ENCODE measurements at places on chromosomes 6 and 20.

GRCh38 chr6:4727671-4728435 is 48.4 kb upstream of the CDYL start:
- no peak overlapping the region for H3K4me3 ChIP-seq
- no peak for DNase-seq
- no peaks in the 10 kb centered on the region for H3K4me1 ChIP-seq
- H3K27ac ChIP-seq: no peak overlapping the region

GRCh38 chr20:2217857-2218539 is 77.8 kb upstream of the TGM3 start:
- no peaks in the 10 kb centered on the region for H3K4me1 ChIP-seq
- no peak for DNase-seq
- no peak overlapping the region for H3K4me3 ChIP-seq
- H3K36me3 ChIP-seq: no peaks in the 10 kb centered on the region

- no peaks in the 10 kb centered on the region for H3K36me3 ChIP-seq
- H3K27ac ChIP-seq: no peak overlapping the region
- H3K4me1 ChIP-seq: no peaks in the 10 kb centered on the region
- no peaks in the 10 kb centered on the region for H3K27me3 ChIP-seq
- DNase-seq: no peak
These were observed 251.0 kb downstream of the TAF4 start for GRCh38 chr20:61814726-61815125.

GRCh38 chr20:12019715-12020114 is 102.0 kb downstream of the BTBD3 start:
- no peak overlapping the region for H3K27ac ChIP-seq
- no peaks in the 10 kb centered on the region for H3K27me3 ChIP-seq
- DNase-seq: no peak
- no peaks in the 10 kb centered on the region for H3K4me1 ChIP-seq
- H3K4me3 ChIP-seq: no peak overlapping the region
- H3K36me3 ChIP-seq: no peaks in the 10 kb centered on the region

GRCh38 chr6:84773431-84774156 is 9.2 kb upstream of the TBX18 start:
- DNase-seq: no peak
- H3K27me3 ChIP-seq: peaks cover 69% of the 10 kb centered on the region
- no peaks in the 10 kb centered on the region for H3K36me3 ChIP-seq
- no peaks in the 10 kb centered on the region for H3K4me1 ChIP-seq
- no peak overlapping the region for H3K27ac ChIP-seq
- H3K4me3 ChIP-seq: no peak overlapping the region

- no peak overlapping the region for H3K27ac ChIP-seq
- no peak overlapping the region for H3K4me3 ChIP-seq
- H3K4me1 ChIP-seq: peaks cover 7% of the 10 kb centered on the region
- H3K36me3 ChIP-seq: no peaks in the 10 kb centered on the region
- H3K27me3 ChIP-seq: peaks cover 36% of the 10 kb centered on the region
These were observed 3.1 kb upstream of the TFAP2B start for GRCh38 chr6:50815436-50816114.

DNA sequence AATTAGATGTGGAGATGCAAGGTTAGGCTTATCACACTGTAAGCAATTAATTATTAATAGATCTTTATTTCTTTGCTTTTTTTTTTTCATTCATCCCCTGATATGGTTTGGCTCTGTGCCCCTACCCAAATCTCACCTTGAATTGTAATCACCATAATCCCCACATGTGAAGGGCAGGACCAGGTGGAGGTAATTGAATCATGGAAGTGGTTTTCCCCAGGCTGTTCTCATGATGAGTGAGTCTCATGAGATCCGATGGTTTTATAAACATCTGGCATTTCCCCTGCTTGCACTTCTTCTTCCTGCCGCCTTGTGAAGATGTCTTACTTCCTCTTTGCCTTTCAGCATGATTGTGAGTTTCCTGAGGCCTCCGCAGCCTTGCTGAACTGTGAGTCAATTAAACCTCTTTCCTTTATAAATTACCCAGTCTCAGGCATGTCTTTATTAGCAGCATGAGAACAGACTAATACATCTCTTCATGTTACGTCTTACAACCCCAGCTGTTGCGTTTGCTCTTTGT is 333.8 kb downstream of the CDH26 start:
- H3K36me3 ChIP-seq: no peaks in the 10 kb centered on the region
- no peak for DNase-seq
- no peak overlapping the region for H3K4me3 ChIP-seq
- H3K4me1 ChIP-seq: no peaks in the 10 kb centered on the region
- H3K27me3 ChIP-seq: no peaks in the 10 kb centered on the region
- no peak overlapping the region for H3K27ac ChIP-seq

DNA sequence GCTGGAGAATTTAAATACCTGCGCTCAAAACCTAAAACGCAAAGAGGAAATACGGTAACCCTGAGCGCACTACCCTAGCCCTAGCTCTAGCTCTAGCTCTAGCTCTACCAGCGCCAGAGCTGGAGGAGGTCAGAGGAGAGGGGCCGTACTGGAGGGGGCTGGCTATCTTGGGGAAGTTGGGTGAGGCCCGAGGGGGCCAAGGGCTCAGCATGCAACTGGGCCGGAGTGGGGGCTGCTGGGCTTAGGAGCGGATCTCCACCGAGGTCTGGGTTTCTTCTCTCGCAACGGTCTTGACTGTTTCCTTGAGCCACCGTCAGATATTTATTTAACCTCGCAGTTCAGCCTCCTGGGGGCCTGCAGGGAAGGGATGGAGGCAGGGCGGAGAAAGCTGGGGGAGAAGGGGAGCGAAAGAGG is 91.0 kb downstream of the NCR2 start:
- peak overlapping the region; percentile 20 for H3K27ac ChIP-seq
- no peak overlapping the region for H3K4me3 ChIP-seq
- H3K36me3 ChIP-seq: no peaks in the 10 kb centered on the region
- no peaks in the 10 kb centered on the region for H3K4me1 ChIP-seq
- DNase-seq: no peak

- H3K27ac ChIP-seq: no peak overlapping the region
- no peaks in the 10 kb centered on the region for H3K36me3 ChIP-seq
- peak overlapping the region; percentile 41 for H3K4me3 ChIP-seq
- no peaks in the 10 kb centered on the region for H3K27me3 ChIP-seq
These were observed 1.1 kb upstream of the BEND3 start for GRCh38 chr6:107116328-107116892.

DNA sequence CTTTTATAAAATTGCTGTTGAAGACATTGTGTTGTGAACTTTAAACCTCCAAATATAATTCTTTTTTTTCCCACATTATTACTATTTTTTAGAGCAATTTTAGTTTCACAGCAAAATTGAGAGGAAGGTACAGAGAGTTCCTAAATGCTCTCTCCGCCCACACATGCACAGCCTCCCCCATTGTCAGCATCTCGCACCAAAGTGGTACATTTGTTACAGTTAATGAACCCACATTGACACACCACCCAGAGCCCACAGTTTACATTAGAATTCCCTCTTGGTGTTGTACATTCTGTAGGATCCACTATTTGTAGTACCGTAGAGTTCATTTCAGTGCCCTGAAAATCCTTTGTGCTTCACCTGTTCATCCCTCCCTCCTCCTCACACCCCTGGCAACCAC is 33.8 kb downstream of the TMEM181 start:
- H3K4me1 ChIP-seq: no peaks in the 10 kb centered on the region
- no peak overlapping the region for H3K4me3 ChIP-seq
- no peak for DNase-seq
- H3K36me3 ChIP-seq: no peaks in the 10 kb centered on the region
- H3K27me3 ChIP-seq: no peaks in the 10 kb centered on the region

GRCh38 chr6:27755768-27756167 is 156.4 kb downstream of the OR2B2 start:
- H3K27me3 ChIP-seq: peaks cover 8% of the 10 kb centered on the region
- H3K36me3 ChIP-seq: no peaks in the 10 kb centered on the region
- no peaks in the 10 kb centered on the region for H3K4me1 ChIP-seq
- H3K4me3 ChIP-seq: no peak overlapping the region
- DNase-seq: no peak

DNA sequence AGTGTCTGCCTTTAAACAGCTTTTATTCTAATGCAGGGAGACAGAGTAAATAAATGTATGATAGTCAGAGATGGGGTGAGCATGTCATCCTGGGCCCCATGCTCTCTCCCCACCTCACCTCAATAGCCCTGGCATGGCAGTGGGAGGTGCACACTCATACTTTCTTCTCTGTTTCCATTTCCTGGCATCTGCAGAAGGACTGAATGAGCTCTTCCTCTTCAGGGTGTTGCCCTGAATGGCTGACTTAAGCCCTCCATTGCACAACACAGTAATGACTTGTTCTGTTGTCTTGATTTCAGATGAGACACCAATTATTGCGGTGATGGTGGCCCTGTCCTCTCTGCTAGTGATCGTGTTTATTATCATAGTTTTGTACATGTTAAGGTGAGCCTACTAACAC is 57.0 kb upstream of the GNRH2 start:
- H3K36me3 ChIP-seq: no peaks in the 10 kb centered on the region
- no peak for DNase-seq
- H3K27me3 ChIP-seq: no peaks in the 10 kb centered on the region
- no peaks in the 10 kb centered on the region for H3K4me1 ChIP-seq
- no peak overlapping the region for H3K27ac ChIP-seq

DNA sequence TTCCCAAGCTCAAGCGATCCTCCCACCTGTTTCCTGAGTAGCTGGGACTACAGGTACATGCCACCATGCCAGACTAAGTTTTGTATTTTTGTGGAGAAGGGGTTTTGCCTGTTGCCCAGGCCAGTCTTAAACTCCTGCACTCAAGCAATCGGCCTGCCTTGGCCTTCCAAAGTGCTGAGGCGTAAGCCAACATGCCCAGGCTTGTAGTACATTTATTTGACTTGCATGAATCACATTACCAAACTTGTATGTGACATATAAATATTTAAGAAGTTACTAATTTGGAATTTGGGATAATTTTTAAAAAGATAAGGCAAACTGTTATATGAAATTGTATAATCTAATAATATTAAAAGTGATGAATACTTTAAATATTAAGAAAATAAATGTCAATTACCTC is 157.6 kb downstream of the MCHR2 start:
- no peak overlapping the region for H3K27ac ChIP-seq
- H3K36me3 ChIP-seq: no peaks in the 10 kb centered on the region
- no peak overlapping the region for H3K4me3 ChIP-seq
- H3K4me1 ChIP-seq: no peaks in the 10 kb centered on the region
- H3K27me3 ChIP-seq: no peaks in the 10 kb centered on the region
- DNase-seq: no peak

DNA sequence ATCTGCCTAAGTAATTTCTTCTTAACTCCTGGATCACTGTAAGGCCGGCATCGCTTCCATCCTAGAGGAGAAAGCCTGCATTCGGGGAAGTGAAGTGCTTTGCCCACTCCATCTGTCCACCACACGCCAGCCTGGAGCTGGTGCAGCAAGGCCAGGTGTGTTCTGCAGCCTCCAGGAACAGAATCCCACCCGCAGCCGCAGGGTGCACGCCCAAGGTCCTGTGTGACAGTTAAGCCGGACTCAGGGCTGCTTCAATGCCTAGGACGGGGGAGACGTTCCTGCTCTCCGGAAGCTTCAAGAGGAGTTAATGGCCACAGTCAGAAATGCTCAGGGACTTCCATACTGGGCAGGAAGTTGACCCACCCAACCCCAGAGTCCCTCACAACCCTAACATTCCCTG is 86.1 kb upstream of the QKI start:
- no peaks in the 10 kb centered on the region for H3K4me1 ChIP-seq
- no peak overlapping the region for H3K4me3 ChIP-seq
- DNase-seq: no peak
- no peak overlapping the region for H3K27ac ChIP-seq
- H3K36me3 ChIP-seq: no peaks in the 10 kb centered on the region

GRCh38 chr6:165837948-165838745 is 175.1 kb upstream of the PDE10A start:
- H3K4me1 ChIP-seq: no peaks in the 10 kb centered on the region
- no peaks in the 10 kb centered on the region for H3K27me3 ChIP-seq
- H3K27ac ChIP-seq: no peak overlapping the region

DNA sequence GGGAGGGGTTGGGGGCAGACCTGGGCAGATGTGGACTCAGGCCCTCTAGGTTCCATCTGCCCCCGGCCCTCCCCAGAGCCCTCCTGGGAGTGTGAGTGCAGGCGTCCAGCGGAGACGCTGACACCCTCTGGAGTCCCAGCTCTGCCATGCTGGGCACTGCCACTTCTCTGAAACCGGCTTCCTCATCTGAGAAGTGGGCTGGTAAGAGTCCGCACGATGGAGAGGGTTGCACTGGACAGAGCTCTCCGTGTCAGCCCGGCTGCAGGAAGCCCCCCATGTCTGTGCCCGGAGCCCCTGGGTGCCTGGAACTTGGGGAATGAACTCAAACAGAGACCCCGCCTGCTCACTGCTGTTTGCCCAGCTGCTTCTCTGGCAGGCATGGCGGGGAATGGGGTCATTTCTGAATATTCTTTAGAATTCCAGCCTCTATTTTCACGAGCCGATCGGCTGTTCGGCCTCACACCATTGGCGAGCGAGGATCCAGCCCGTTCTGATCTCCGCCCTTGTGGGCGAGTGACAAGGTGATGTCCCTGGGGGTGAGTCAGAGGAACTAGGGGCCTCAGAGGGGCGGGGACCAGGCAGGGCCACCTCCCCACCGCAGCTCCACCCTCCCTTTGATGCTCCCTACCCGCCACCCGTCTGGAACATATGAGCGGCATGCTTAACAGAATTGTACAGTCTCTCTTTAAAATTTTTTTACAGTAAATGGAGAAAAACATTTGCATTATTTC is 47.8 kb upstream of the GATA5 start:
- no peak overlapping the region for H3K27ac ChIP-seq
- H3K36me3 ChIP-seq: no peaks in the 10 kb centered on the region
- H3K4me1 ChIP-seq: no peaks in the 10 kb centered on the region
- DNase-seq: no peak

DNA sequence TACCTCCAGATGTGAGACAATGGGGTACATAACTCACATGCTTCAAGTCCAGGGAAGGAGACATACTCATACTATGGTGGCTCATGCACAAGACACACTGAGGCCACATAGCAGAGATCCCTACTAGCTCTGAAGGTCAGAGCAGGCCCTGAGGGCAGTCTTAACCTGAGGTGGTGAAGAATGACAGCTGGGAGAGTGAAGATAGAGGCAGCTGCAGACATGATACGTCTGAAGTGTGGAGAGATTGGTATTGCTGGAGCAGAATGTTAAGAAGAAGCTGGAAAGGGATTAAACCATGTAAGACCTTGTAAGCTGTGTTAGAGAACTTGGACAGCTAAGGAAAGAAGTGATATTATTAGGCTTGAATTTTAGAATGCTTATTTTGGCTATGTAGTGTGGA is 32.9 kb downstream of the PGM3 start:
- no peak for DNase-seq
- H3K36me3 ChIP-seq: no peaks in the 10 kb centered on the region
- H3K27ac ChIP-seq: no peak overlapping the region
- H3K27me3 ChIP-seq: no peaks in the 10 kb centered on the region
- no peak overlapping the region for H3K4me3 ChIP-seq
